Erythroblast (primary cell): ENCODE measurements at places on chromosomes 6 and 20.

DNA sequence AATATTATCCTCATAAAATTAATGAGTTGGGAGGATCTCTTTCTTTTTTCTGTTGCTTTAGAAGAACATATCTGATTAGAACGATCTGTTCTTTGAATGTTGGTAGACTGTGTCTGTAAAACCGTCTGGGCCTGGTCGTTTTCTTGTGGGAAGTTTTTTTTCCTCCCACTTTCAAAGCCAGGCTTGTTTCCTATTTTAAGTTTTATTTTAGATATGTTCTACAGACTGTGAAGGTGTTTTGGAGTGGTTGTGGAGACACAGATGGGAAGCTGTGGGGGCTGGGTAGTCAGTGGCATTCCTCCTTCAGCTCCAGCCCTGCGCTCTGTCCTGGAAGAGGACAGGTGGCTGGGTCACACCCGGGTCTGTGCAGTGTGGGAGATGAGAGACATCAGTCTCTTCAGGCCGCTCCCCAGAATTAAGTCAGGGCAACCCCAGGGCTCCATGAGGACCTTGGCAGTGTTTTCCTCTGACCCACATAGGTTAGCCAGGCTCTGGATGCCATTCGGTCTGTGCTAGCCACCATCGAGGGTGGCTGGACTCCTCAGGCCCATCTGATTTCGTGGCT lies 92.0 kb upstream of the SCP2D1 start:
- no peak for DNase-seq

DNA sequence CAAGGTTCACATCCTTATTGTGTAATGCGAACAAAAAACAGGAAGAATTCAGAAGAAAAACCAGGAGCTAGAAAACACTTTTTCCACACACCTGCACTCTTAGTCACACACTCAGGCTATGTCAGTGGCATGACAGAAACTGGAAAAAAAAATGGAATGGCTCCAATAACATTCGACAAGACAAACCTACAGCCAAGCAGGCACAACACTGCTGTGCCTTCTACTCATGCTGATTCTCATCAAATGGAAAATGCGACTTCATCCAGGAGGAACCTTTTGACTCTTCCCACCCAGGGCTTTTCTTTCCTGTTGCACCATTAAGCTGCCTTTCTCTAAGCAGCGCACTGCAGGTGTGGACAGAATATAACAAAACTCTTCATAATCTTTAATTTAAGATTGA lies 163.2 kb upstream of the BTBD3 start:
- DNase-seq, result no peak

- no peak for DNase-seq
Measured at GRCh38 chr6:18978337-18979128, 591.4 kb downstream of the RNF144B start.

- no peak for DNase-seq
Measured at GRCh38 chr6:169829786-169830185, 78.4 kb downstream of the ERMARD start.

DNA sequence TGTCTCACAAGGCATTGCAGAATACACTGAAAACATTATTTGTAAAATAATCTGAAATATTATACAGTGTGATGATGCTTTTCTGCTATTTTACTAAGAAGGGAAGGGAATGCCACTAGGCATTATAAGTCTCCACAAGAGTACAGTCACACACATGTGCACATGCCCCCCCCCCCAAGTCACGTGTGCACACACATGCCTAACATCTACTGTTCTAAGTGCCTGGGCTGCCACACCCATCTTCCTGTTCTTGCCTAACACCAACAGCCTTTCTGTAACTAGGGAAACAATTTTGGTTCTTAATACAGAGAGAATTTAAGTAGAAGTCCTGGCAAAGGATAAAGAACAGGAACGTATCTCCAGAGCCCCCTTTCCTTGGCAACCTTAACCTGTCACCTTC lies 58.2 kb upstream of the BCLAF1 start:
- DNase-seq, result no peak

DNA sequence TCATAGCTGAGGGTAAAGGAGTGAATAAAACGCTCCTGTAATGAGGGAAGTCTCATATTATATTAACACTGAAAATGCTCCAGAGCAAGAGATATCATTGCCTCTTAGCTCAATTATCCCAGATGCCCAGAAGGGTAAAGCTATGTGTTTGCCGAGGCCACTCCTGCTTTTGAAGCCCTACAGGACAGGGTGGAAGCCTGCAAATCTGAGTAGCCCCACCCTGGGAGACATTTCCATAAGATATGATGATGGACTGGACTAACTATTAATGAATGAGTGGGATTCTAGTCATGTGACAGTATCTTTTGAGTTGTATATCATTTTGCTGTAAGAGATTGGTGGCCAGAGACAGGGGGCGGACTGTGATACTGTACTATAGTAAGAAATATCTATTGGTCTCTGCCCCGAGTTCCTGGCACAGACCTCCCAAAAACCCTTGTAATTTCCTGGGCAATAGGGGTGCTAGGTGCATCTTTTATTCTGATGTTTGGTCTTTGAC lies 10.5 kb upstream of the SLC22A2 start:
- no peak for DNase-seq

DNA sequence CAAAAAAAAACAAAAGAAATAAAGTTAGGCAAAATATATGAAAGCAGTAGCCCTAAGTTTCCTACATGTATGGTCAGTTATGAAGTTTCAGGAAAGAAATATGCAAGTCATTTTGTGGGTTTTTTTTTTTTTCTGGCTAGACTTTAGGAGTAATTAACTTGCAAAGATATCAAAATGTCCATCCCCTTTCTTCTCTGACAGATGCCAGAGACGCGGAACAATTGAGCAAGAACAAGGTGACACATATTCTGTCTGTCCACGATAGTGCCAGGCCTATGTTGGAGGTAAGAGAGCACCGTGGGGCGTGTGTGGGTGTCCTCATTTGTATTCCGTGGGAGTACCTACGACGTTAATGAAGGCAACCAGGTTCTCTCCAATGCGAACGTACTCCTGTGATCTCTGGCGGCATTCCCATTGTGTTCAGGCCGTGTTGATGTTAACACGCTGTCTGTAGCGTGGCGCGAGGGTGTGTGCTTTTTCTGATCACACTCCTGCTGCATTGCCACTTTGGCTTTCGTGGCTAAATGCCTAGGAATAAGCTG lies 19.5 kb downstream of the DUSP22 start:
- DNase-seq, result no peak

- no peak for DNase-seq
Measured at GRCh38 chr20:22560817-22561216, 23.6 kb downstream of the FOXA2 start.

GRCh38 chr6:169920359-169921020 lies 169.1 kb downstream of the ERMARD start:
- no peak for DNase-seq

GRCh38 chr20:63216041-63216848 lies at the start of gene YTHDF1:
YTHDF1 (minus strand) TSS chr20:63216131; CDS start chr20:63215892, 239 bp downstream.
- DNase-seq, result peak; percentile 97

DNA sequence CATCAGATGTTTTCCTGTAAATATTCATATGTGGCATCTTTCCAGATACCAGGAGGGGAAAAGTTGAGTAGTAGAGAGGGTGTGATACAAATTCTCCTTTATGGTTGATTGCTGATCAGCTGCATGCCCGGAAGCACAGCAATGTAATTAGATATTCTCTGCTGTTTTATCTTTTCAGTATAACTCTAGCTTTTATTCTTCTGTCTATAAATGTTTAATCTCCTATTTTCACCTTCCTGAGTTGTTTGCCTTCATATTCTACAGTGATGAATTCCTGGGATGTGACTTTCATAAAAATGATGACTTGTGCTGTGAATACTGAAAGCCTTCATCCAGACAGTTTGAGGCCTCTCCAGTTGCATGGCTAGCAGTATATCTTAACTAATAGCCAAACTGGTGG lies 53.7 kb downstream of the SH3BGRL2 start:
- DNase-seq, result no peak

DNA sequence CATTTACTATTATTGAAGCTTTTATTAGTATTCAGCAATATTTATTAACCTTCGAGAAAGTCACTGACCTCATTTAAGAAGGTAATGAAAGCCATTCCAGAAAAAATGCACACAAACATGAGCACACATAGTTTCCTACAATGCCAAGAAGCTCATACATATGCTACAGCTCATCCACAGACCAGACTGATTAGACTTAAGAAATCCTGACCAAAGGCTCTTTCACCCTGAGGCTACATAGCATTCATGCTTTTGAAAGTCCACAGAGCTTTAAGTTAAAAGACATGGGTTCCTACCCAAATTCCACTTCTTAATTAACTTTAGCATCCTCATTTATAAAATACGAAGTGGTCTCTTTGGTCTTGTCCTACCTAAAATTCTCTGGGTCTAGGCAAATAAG lies 430.4 kb downstream of the TBC1D32 start:
- no peak for DNase-seq

- no peak for DNase-seq
Measured at GRCh38 chr6:143157131-143157530, 96.4 kb downstream of the AIG1 start.

DNA sequence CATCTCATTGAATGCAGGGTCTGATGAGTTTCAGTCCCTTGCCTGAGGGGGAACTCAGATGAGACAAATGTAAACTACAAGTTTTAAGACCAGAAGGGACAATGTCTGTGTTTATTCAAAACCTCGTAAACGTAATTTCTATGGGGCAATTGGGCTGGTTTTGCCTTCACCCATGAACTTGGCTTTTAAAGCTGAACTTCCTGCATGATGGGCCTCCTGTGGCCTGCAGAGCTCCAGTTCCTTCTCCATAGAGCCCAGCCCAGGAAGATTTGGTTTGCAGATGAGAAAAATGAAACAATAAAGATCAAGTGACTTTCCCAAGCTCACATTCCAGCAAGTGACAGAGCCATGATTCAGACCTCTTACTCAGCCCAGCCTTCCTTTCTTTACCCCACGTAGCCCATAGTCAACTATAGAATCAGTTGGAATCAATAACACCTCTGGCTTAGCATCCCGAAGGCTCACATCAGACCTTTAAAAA lies 612.3 kb downstream of the UTRN start:
- no peak for DNase-seq

- no peak for DNase-seq
Measured at GRCh38 chr6:11136809-11137208, 25.3 kb upstream of the ERVFRD-1 start.

GRCh38 chr6:94362061-94362864 lies 942.9 kb upstream of the EPHA7 start:
- DNase-seq, result no peak

GRCh38 chr6:148671952-148672351 lies 74.9 kb upstream of the UST start:
- no peak for DNase-seq

- DNase-seq, result no peak
Measured at GRCh38 chr6:2309122-2309521, 63.7 kb upstream of the GMDS start.

DNA sequence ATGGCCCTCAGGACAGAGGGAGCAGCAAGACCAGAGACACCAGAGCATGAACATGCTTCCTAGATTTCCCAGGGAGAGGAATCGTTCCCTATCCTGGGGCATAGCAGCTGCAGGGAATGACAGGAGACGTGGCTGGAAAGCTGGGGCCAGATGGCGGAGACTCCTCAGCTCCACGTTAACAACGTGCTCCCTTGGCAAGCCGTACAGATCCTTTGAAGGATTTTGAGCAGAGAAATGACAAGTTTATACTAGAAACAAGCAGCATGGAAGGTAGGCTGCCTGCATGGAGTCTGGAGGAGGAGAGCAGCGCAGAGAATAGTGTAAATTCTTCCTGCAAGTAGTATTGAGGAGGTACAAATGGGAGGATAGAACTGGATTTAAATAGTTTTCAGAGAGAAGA lies 11.7 kb downstream of the MYLIP start:
- DNase-seq, result no peak

- DNase-seq, result no peak
Measured at GRCh38 chr20:57649617-57650015, 29.4 kb upstream of the ZBP1 start.

GRCh38 chr6:54085047-54085446 lies 26.2 kb upstream of the MLIP start:
- no peak for DNase-seq

- no peak for DNase-seq
Measured at GRCh38 chr20:34517114-34517505, 888 bp downstream of the DYNLRB1 start.

DNA sequence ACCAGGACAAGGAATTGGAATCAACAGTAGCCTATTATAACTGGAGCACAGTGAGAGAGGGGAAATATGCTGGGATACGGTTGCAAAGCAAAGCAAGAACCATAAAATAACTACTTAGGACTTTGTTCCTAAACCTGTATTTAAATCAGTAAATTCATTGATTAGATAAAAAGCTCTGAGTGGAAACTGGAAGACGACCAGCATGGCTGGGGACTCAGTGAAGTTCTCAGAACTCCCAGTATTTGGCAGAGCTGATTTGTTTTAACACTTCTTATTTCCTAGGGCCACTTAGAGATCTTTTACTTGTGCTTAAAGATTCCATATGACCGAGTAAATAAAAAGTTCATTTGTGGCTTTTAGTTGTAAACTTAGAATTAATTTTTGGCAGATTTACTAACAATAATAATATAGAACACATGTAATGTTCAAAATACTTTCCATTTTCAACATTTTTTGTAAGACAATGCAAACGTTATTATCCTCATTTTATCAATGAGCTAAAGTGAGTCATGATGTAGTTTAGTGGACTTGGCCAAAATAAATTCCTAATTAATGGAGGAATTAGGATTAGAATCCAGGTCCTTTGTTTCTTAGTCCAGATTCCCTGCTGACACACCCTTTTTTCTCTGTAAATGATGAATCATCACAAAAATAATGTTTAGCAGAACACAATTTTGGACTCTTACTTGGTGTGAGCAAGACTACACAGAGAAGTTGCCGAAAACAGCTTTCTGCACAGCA lies 392.9 kb downstream of the GJA1 start:
- no peak for DNase-seq

GRCh38 chr6:137763886-137764285 lies 103.2 kb upstream of the TNFAIP3 start:
- no peak for DNase-seq

- DNase-seq, result no peak
Measured at GRCh38 chr6:3929281-3929798, 80.2 kb downstream of the FAM50B start.

- no peak for DNase-seq
Measured at GRCh38 chr6:30747902-30748769, 3.8 kb upstream of the IER3 start.

DNA sequence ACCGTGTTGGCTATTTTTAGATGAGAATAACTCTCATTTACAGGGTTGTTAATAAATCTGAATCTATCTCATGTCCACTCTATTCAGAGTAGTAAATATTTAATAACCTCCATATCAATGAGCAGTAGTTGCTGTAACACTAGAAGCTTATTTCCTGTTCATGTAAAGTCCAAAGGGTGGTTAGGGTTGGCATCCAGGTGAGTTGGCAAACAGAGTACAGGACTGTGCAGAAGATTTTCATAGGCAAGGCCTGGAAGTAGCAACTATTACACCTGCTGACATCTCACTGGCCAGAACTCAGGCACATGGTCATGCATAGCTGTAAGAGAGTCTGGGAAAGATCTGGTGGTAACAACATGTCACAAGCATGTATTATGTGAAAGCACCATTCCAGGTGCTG lies 147.5 kb downstream of the PHF3 start:
- no peak for DNase-seq

DNA sequence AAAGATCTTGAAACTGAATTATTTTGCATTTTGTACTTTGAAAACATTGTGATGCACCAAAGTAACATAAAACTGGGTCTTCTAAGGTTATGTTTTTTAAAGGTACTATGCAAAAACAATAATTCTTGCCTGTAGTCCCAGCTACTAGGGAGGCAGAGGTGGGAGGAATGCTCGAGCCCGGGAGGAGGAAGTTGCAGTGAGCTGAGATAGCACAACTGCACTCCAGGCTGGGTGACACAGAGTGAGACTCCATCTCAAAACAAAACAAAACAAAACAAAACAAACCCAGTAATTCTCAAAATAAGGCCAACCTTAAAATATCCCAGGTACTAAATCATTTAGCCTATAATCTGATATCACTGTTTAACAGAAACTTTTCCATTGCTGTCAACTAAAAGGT lies 269.6 kb downstream of the KHDC1L start:
- no peak for DNase-seq
